ENCODE measurements at places on chromosomes 4 and X.

DNA sequence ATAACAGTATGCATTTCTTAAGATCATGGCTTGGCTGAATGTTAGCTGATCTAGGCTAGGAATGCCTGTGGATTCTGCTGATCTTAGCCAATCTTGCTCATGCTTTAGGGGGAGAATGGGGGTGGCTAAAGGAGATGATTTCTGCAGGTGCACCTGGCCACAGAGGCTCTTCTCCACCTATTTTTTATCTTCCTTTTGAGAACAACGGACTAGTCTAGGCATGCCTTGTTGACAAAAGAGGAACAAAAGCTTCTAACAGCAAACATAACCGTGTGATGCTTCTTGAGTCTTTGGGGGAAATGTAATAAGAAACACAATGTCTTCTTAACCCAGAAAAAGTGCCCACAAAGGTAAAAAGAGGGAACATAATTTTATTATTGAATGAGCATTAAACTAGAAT lies 743.5 kb downstream of the ARAP2 start:
- DNase-seq: no peak

- DNase-seq: no peak
These were observed 131.9 kb downstream of the REELD1 start for GRCh38 chr4:146346276-146346675.

- DNase-seq: no peak
These were observed 31.2 kb downstream of the PJA1 start for GRCh38 chrX:69133921-69134542.

DNA sequence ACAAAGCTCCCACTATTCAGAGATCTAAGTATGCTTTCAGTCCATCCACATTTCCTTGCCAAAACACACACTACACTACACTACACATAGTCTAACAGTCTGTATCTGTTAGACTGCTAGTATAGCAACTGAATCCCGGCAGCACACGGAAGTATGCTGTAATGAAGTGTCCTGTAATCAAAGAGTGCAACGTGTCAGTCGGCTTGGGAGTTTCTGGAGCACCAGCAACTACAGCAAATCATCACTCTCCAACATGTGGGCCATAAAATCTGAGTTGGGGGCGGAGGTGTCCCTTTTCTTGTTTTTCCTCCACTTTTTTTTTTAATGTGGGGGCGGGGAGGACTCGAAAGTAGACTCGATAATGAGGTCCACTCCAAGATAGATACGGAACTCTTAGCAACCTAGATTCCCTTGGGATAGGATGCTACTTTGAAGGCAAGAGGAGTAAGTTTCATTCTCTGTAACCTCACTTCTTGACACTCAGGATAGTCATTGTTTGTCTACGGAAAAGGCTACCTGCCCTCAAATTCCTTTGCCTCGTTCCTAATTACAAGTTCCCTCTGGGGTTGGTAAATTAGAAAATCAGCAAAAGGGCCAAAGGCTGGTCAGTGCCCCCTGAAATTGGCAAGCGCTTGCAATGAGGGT lies 722 bp downstream of the SLC10A7 start:
- peak; percentile 16 for DNase-seq

DNA sequence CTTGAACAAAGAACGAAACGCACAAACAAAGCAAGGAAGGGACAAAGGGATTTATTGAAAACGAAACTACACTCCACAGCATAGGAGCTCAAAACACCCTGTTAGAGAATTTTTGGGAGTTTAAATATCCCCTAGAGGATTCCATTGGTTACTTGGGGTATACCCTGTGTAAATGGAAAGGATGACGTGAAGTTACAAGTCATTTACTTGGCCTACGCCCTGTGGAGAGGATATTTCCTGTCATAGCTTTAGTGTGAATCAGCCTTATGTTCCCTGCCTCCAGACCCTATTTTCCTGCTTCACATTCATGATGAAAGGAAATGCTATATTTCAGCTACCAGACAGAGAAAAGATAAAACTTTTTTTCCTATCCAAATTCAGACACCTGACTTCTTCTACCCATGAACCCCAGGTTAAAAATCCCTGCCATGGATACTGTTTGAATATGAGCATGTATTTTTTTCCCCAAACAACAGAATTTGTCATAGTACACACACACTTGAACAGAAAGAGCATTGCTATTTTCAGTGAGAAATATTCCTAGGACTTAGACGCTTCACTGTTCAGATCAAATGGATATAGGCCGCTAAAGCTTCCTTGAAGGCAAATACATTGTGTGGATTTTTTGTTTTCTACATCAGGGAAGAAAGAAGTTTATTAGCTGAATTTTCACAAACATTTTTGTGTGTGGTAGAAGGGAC lies 20.4 kb downstream of the PIN4 start:
- DNase-seq: no peak

DNA sequence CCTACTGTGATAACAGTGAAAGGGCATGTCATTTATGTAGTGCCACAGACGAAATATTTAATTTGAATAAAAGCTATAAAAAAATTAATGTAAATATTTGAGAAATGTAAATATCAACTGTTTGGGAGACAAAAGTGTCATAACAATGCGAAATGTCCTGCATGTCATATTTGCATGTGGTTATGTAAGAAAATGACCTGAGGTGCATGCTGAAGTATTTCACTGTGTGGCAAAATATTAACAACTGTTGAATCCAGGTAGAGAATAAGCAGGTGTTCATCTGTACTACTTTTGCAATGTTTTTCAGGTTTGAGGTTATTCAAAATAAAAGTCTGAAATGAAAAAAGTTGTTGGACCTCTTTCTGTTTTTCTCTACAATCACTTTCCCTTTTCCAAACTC lies 30.9 kb downstream of the PROM1 start:
- no peak for DNase-seq

GRCh38 chr4:145909281-145909715 lies 29.3 kb downstream of the ZNF827 start:
- DNase-seq: no peak

GRCh38 chrX:29431895-29432294 lies 783.5 kb upstream of the MAGEB2 start:
- no peak for DNase-seq

Measured in activated CD8-positive, alpha-beta memory T cell treated with anti-CD3 and anti-CD28 coated beads, Interleukin-2, amount 50 U/mL, for 4 hours (primary cell).